Nephron progenitor cell (in vitro differentiated cells): ENCODE measurements at places on chromosomes 1 and 21.

DNA sequence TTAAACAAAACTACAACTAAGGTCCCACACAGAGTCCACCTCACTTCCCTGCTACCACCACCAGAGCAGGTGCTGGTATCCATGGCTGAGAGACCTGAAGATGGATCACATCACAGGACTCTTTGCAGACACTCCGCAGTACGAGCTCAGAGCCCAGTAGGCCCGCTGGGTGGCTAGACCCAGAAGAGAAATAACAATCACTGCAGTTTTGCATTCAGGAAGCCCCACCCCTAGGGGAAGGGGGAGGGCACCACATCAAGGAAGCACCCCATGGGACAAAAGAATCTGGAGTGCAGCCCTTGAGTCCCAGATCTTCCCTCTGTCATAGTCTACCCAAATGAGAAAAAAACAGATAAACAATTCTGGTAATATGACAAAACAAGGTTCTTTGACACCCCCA is 56.9 kb downstream of the ZNF648 start:
- DNase-seq = no peak
- H3K27ac ChIP-seq = no peak overlapping the region
- no peaks in the 10 kb centered on the region for H3K27me3 ChIP-seq
- peaks cover 14% of the 10 kb centered on the region for H3K4me1 ChIP-seq

- no peaks in the 10 kb centered on the region for H3K36me3 ChIP-seq
- no peak for DNase-seq
- no peak overlapping the region for H3K4me3 ChIP-seq
- H3K4me1 ChIP-seq = peaks cover 5% of the 10 kb centered on the region
Observed at GRCh38 chr1:90826834-90827233, 109.7 kb upstream of the BARHL2 start.

- peaks cover 16% of the 10 kb centered on the region for H3K4me1 ChIP-seq
- no peaks in the 10 kb centered on the region for H3K36me3 ChIP-seq
- DNase-seq = no peak
- H3K4me3 ChIP-seq = no peak overlapping the region
- peaks cover 16% of the 10 kb centered on the region for H3K27me3 ChIP-seq
- no peak overlapping the region for H3K27ac ChIP-seq
Observed at GRCh38 chr1:112267929-112268328, 128.1 kb upstream of the CTTNBP2NL start.

DNA sequence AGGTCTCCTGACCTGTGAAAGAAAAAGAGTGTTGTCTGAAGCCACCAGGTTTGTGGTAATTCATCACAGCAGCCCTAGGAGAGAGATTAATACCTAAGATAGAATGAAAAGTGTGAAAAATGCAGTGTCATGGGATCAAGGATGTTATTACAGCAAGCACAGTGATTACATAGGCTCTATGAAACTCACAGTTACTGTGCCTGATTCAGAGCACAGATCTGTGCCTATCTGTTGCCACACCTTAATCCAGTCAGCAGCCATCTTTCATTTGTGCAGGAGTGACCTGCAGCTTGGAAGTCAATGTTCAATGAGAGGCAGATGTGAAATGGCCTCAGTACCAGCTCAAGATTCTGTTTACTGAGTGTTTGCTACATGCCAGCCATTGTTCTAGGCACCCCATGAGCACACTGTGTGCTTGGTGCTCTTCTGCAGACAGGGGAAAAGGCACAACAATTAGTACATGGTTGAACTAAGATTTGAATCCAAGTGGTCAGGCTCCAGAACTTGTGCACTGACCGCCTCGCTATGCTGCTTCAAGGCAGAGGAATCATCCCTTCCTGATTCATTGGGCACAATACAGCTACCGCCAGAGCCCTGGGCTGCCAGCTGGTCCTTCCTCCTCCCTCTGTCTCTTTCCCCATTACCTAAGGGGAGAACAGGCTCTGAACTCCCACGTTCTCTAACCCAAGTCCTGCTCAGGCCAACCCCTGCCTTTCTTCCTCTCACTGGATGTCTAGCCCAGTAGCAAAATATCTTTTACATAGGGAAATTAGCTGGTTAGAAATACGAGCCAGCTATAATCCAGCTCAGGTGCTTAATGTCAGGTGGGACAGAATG is 56.3 kb upstream of the NEK2 start:
- DNase-seq = no peak
- H3K36me3 ChIP-seq = no peaks in the 10 kb centered on the region
- peak overlapping the region; percentile 19 for H3K27ac ChIP-seq
- peaks cover 34% of the 10 kb centered on the region for H3K4me1 ChIP-seq

DNA sequence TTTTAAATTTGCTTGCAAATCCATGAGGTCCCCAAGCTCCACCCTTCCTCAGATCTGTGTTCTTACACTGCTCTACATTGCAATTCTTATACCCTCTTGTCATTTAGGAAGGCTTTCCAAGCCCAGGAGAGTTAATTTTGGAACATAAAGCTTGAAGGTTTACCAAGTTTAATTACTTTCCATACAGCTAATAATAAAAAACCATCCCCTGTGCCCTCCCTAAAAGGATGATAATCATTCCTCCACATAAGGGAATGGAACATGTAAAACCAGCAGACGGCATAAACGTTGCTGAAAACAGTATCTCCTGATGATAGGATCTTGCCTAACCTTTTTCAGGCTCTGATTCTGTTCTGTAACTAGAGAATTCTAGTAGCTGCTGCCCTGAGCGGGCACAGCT is 23.9 kb upstream of the SIPA1L2 start:
- H3K4me1 ChIP-seq = peaks cover 17% of the 10 kb centered on the region
- no peaks in the 10 kb centered on the region for H3K36me3 ChIP-seq
- H3K4me3 ChIP-seq = no peak overlapping the region
- H3K27ac ChIP-seq = no peak overlapping the region
- peaks cover 6% of the 10 kb centered on the region for H3K27me3 ChIP-seq

DNA sequence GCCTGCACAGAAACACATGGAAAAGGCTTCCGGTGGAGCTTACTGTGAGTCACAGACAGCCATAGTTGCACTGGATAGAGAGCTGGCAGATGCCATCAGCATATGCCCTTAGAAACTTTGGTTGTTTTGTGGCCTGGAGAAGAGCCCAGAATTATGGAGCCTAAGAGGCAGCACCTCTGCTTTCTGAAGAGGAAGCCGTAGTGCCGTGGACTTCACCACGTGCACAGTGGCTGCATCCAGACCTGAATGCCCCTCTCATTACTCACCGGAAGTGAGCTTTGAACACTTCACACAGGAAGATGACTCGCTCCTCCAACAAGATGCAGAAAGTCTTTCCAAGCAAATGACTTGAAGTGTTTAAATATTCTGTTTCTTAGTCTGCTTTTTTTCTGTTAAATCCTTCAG is 28.4 kb downstream of the JUN start:
- DNase-seq = no peak
- peaks cover 34% of the 10 kb centered on the region for H3K4me1 ChIP-seq
- H3K4me3 ChIP-seq = no peak overlapping the region
- peaks cover 3% of the 10 kb centered on the region for H3K27me3 ChIP-seq
- no peaks in the 10 kb centered on the region for H3K36me3 ChIP-seq

GRCh38 chr1:174991473-174991872 is 8.3 kb upstream of the CACYBP start:
- H3K27ac ChIP-seq = no peak overlapping the region
- H3K4me1 ChIP-seq = no peaks in the 10 kb centered on the region
- no peak overlapping the region for H3K4me3 ChIP-seq
- H3K27me3 ChIP-seq = no peaks in the 10 kb centered on the region
- H3K36me3 ChIP-seq = no peaks in the 10 kb centered on the region
- no peak for DNase-seq

- peaks cover 57% of the 10 kb centered on the region for H3K4me1 ChIP-seq
- H3K27me3 ChIP-seq = no peaks in the 10 kb centered on the region
- no peak for DNase-seq
- peak overlapping the region; percentile 80 for H3K27ac ChIP-seq
- no peak overlapping the region for H3K4me3 ChIP-seq
Observed at GRCh38 chr1:232551386-232551785, 78.5 kb downstream of the SIPA1L2 start.

DNA sequence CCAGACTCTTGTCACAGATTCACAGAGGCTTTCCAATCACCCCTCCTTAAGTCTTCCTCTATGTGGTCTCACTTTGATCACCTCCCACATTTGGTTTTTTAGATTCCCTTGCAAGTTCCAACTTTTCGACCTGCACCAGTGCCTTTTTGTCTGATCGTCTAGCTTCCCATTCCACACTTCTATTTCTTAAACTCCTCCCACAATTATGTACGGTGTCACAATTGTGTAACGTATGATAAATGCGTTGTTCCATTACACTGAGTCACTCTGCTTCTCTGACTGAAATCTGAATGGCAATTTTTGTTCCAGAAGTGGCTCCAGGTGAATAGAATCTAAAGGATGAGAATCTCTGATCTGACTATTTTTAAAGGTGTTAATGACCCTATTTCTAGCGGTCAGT is 320.1 kb downstream of the LMX1A start:
- peaks cover 1% of the 10 kb centered on the region for H3K27me3 ChIP-seq
- H3K36me3 ChIP-seq = no peaks in the 10 kb centered on the region
- H3K4me3 ChIP-seq = no peak overlapping the region

- no peak for DNase-seq
- H3K27ac ChIP-seq = no peak overlapping the region
- peak overlapping the region; percentile 53 for H3K4me3 ChIP-seq
- H3K36me3 ChIP-seq = peaks cover 18% of the 10 kb centered on the region
- H3K4me1 ChIP-seq = peaks cover 48% of the 10 kb centered on the region
- peaks cover 8% of the 10 kb centered on the region for H3K27me3 ChIP-seq
Observed at GRCh38 chr1:25804964-25805862, 5.2 kb downstream of the SELENON start.

DNA sequence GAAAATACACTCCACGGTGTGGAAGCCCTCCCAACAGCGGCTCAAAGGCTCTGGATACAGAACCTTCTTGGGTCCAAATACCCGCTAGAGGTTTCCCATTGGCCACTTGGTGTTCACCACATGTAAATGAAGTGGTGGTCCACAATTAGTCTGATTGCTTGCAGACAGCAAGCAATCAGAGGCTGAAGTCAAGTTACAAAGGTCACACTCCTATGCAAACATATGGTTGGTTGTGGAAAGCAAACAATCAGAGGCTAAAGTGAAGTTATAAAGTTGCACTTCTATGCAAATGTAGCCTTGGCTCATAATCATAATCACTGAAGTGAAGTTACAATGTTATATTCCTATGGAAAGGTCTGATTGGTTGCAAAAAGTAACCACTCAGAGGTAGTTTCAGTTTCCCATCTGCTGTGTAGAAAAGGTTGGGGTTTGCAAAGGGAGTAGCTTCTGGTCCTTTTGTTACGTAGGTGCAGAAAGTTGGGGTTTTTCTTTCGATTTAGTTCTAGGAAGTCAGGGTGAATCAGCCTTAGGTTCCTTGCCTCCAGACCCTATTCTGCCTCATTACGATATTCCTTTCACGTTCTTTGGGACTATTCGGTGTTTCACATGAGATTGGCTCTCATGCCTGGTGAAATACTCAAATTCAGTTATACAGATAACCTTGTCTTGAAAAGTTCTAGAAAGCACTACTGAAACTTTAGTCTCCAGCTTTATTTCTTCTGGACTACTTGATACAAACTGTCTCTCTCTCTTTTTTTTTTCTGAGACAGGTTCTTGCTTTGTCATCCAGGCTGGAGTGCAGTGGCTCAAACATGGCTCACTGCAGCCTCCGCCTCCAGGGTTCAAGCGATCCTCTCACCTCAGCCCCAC is 36.7 kb upstream of the MTF2 start:
- no peaks in the 10 kb centered on the region for H3K36me3 ChIP-seq
- no peak overlapping the region for H3K27ac ChIP-seq
- H3K27me3 ChIP-seq = no peaks in the 10 kb centered on the region
- DNase-seq = no peak
- peaks cover 6% of the 10 kb centered on the region for H3K4me1 ChIP-seq

GRCh38 chr1:245876586-245876985 is 630.5 kb downstream of the SMYD3 start:
- H3K27me3 ChIP-seq = no peaks in the 10 kb centered on the region
- no peak overlapping the region for H3K4me3 ChIP-seq
- H3K4me1 ChIP-seq = peaks cover 3% of the 10 kb centered on the region
- no peak for DNase-seq
- no peak overlapping the region for H3K27ac ChIP-seq

DNA sequence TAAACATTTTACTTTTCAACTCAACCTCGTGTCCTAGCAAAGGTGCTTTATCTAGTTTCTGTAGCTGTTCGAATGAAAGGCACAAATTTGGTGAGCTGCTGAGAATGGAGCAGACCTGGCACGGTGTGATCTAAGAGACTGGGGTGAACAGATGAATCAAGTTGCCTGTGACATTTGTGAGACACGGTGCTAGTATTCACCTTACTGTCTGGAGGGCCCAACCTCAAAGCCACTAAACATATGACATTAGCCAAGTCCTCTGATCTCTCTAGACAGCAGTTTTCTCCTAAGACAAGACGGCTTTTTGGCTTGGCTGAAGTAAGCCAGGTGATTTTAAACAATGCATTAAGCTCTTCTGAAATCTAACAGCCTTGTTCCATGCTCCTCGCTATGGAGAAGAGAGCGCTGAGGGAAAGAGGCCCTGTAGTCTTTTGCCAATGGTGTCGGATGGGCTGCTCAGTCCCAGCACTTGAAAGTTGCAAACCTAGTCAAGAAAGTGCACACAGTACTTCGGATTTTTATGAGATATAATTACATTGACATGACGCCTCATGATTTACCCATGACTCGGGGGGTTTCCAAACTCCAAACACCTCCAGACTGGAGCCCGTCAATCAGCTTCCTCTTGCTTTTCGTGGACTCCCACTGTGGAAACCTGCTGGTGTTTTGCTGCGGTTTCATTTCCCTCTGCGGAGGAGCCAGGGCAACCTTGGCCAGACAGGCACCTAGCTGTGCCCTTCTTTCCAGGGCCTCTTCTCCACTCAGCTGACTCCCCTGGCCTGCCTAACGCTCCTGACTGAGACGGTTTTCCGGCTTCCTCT is 794 bp upstream of the TOR3A start:
- H3K4me3 ChIP-seq = peak overlapping the region; percentile 96
- no peak for DNase-seq
- peak overlapping the region; percentile 87 for H3K27ac ChIP-seq
- H3K36me3 ChIP-seq = no peaks in the 10 kb centered on the region
- H3K4me1 ChIP-seq = peaks cover 27% of the 10 kb centered on the region
- H3K27me3 ChIP-seq = peaks cover 10% of the 10 kb centered on the region

DNA sequence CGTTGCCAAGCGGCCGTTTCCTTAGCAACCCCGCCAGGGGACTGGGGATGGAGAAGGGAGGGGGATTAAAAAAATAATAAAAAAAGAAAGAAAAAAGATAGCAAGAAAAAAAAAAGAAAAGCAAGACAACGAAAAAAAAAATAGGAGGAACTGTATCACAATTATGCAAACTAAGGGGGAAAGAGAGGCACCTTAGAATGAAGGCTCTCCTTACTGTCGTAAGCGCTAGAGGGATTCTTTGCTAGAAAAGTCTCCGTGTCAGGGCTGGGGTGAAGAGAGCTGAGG is 625 bp upstream of the NEGR1 start:
- peaks cover 16% of the 10 kb centered on the region for H3K4me1 ChIP-seq
- DNase-seq = no peak
- H3K36me3 ChIP-seq = no peaks in the 10 kb centered on the region

GRCh38 chr1:25563330-25564215 is 20.2 kb downstream of the LDLRAP1 start:
- no peak for DNase-seq
- H3K27ac ChIP-seq = no peak overlapping the region
- no peaks in the 10 kb centered on the region for H3K36me3 ChIP-seq
- no peak overlapping the region for H3K4me3 ChIP-seq
- peaks cover 84% of the 10 kb centered on the region for H3K4me1 ChIP-seq
